Frontal cortex (tissue), 4 donors: ENCODE measurements at places on chromosomes 3 and 15. TPM values are rescaled to one million over a fixed set of nuclear protein-coding genes. Genes with fewer than 3 reads are reported as not detected.

GRCh38 chr15:69232144-69232543, 66.6 kb upstream of the PAQR5 start:
- DNase-seq = no peak

ZNF860 gene
- total RNA-seq = 2.0 TPM

DNA sequence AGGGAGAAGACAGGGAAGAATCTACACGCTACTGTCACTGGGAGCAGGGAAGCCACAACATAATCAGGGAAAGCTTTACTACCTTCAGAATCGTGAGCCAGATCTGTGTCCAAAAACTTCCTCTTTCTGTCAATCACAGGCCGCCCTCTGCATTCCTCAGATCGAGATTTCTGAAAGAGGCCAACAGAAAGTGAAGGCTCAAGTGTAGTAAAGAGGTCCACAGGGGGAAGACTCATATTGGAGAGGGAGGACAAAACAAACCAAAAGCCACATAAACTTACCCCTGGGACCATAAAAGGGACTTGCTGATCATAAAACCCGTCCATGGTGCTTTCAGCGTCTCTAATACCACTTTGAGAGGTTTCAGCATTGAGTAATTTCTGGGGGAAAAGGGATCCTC, 3.3 kb downstream of the ETV5 start:
- DNase-seq = no peak

ZPLD1 gene
- total RNA-seq = not detected

FAM81A gene
- 42.8 TPM for total RNA-seq

- no peak for DNase-seq
Observed at GRCh38 chr15:101599091-101599490, 53.1 kb downstream of the TM2D3 start.

DNA sequence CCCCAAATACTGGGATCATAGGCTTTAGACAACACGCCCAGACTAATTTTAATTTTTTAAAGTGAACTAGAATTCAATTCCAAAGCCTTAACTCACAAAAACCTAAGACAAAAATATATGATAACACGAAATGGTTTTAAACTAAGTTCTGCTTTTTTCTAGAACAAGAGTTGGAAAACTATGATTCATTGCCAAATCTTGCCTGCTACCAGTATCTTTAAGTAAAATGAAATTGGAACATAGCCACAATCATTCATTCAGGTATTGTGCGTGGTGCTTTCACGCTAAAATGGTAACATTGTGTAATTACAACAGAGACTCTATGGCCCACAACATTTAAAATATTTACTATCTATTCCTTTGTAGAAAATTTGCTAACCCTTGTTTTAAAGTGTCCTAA, 488.0 kb upstream of the ZNF385D start:
- no peak for DNase-seq

DNA sequence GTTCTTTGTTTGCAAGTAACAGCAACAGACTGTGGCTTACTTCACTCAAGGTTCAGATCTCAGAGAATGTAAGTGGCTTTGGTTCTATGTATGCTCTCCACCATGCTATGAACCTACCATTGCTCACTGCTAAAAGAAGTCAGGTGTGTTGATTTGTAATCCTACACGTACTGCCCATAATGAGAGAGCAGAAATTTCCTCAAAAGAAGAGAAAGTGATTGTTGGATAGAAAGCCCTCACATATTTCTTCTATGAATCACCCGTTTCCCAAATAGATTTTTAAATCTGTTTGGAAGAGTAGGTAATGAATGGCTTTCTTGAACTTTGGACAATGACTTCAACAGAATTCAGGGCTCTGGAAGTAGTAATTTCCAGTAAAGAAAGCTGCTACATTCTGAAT, 565.4 kb downstream of the ROBO2 start:
- DNase-seq = no peak

- DNase-seq = no peak
Observed at GRCh38 chr3:13378155-13378554, 42.0 kb downstream of the NUP210 start.

- DNase-seq = no peak
Observed at GRCh38 chr3:101690972-101691371, 4.5 kb upstream of the RPL24 start.

DNA sequence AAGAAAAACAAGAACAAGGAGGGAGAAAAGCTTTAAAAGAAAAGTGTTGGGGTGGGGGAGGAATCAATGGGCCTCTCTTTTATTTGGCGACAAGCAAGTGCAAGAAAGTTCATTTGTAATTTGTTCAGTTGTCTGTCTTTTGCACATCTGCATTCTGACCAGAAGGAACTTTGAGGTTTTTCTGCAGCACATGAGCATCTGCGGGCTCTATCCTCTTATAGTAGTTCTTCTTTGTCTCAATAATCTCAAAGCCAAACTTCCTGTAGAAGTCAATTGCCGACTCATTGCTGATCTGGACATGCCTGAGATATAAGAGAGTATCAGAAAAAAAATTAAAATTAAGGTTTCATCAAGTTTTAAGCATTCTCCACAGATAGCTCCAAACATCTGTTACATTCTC, 24.4 kb downstream of the NAA50 start:
- DNase-seq = no peak
